ENCODE measurements at places on chromosomes 2 and 18.

- DNase-seq = no peak
These were observed 147.6 kb upstream of the COPS8 start for GRCh38 chr2:236938126-236938525.

DNA sequence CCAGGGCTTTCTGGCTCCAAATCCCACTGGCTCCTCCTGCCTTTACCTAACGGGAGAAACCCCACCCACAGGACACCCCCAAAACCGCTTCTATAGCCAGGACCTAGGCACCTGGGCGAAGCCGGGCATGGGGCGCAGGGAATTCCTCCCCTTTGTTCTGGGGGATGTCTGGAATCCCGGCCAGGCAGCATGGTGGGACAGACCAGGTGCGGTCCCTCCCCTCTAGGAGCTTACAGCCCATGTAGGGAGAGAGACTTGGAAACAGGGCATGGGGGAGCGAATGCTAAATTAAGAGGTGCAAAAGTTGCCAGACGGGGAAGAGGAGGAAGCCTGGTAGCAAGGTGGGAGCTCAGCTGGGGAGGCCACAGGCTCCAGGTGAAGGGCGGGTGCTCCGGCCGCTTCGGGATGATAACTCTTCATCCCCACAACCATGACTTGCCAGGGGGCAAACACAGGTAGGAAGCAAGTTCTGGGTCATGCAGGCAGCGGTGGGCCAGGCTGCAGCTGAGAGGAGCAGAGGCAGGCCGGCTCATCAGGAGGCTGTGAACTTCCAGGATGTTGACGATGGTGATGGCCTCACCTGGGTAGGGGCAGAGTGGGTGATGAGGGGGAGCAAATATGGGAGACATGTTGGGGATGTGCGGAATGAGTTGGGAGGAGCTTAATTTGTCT, 1.3 kb downstream of the TMEM37 start:
- no peak for DNase-seq

DNA sequence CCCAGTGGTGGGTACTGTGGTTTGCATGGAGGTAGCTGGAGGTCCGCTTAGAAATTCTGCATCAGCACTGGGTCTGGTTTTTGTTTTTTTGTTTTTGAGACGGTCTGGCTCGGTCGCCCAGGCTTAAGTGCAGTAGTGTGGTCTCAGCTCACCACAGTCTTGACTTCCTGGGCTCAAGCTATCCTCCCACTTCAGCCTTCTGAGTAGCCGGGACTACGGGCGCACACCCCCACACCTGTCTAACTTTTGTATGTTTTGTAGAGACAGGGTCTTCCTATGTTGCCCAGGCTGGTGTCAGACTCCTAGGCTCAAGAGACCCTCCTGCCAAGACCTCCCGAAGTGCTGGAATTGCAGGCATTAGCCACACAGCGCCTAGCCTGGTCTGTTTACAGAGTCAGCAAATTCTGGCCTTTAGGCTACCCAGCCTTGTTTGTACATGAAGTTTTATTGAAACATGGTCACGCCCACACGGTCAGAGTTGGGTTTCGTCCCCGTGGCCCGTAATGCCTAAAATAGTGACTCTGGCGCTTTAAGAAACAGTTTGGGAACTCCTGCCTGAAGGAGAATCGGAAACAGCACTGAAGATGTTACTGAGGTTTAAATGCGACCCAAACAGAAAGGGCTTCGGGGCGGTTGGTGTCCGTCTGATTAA, 32.7 kb downstream of the CTDP1 start:
- DNase-seq = no peak

DNA sequence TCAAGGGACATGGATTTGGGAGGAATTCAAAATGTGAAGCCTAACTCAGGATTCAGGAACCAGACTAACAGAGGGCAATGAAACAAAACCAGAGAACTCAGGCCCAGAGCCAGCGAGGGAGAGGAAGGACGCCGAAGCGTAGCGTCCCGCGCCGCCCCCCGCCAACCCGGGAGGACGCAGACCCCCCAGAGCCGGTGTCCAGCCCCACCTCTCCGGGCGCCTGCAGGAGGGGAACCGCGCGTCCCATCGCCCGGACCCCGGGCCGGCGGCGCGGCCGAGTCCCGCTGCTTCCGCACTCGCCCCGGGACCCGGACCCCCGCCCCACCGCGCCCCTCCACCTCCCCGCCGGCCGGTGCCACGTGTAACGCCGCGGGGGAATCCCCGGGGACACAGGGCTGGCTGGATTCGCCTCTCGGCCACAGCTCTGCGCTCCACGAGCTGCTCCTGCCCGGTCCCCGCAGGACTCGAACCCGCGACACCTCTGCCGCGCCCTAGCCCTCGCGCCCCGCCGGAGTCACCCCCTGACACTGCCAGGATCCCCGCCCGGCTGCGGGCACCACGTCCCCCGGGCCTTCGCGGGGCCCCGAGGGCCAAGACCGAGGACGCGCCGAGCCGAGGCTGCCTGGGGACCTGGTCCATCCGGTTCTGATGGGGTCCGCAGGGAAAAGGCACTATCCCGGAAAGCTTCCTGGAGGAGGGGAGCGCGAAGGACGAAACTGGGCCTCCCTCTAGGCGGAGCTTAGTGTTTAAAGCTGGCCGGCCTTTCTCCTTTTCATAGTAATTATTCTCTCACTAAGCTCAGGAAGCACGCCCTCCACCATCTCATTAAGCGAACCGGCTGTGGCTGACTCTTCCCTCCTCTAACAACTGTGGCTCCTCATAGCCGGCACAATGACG, 40.4 kb upstream of the FAM124B start:
- DNase-seq = no peak

GRCh38 chr2:214810671-214811070, 1.2 kb upstream of the BARD1 start:
- no peak for DNase-seq

DNA sequence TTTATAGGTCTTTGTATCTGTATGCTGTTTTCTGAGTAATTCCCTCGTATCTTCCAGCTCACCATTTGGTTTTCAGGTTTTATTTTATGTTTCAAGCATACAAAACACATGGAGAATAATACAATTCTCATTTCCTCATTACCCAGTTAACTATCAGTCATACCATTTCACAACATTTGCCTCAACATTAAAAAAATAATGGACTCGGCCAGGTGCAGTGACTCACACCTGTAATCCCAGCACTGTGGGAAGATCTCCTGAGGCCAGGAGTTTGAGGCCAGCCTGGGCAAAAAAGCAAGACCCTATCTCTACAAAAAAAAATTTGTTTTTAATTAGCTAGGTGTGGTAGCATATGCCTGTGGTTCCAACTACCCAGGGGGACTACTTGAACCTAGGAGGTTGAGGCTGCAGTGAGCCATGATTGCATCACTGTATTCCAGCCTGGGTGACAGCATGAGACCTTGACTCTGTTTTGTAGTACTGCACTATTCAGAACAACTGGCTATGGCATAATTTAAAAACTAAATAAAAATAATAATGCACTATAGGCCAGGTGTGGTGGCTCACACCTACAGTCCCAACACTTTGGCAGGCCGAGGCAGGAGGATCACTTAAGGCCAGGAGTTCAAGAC, 20.3 kb downstream of the NPC1 start:
- no peak for DNase-seq

DNA sequence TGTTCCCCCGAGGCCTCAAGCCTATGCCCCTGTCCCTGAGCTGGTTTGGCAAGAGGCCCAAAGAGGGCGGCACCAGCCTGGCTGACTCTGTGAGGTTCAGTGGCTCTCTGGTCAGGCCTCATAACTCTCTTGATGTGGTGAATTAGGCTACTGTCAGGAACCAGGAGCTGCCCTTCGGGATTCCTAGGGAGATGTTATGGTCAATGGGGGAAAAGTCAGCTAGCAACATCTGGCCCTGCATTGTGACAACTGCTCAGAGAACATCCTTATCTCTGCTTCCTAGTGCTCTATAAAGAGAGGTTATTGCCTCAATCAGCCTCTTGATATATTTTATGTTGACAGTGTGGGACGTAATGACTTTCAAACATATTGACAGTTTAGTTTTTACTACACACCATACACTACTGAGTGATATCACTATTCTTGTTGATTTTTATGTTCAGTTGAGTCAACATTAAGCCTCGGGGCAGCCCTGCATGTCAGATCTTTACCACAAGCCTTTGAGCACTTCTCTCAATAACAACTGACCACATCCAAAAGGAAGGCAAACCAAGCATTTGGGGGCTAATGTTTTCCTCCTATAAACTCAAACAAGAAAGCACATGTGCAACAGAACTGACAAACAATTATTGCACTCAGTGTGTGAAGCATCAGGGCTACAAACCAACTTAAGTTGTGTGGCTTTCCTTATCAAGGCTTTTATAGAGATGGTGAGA, 448.3 kb upstream of the SLC14A2 start:
- DNase-seq = no peak

DNA sequence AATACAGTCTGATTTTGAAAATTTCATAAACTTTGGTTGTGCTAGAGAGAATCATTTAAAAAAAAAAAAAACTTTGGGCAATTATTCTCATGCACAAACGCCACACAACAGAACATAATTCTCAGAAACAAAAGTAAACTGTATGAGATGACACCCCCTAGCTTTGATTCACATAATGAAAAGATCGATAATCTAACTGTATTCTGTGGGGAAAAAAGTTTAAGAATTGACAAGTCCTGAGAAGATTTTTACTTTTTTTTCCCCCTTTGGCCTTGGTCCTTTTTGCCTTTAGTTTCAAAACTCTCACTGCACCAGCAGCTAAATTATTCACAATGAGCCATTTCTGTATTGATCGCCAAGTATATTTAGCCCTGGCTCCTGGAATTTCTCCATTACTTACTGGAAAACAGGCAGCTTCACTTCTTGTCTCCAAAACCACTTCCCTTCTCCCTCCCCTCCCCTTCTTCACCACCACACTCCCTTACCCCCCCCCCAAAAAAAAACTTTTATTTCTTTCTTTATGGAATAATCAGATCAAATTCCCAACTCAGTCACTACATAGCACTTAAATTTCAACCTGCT, 2.0 kb downstream of the IKZF2 start:
- DNase-seq = no peak

DNA sequence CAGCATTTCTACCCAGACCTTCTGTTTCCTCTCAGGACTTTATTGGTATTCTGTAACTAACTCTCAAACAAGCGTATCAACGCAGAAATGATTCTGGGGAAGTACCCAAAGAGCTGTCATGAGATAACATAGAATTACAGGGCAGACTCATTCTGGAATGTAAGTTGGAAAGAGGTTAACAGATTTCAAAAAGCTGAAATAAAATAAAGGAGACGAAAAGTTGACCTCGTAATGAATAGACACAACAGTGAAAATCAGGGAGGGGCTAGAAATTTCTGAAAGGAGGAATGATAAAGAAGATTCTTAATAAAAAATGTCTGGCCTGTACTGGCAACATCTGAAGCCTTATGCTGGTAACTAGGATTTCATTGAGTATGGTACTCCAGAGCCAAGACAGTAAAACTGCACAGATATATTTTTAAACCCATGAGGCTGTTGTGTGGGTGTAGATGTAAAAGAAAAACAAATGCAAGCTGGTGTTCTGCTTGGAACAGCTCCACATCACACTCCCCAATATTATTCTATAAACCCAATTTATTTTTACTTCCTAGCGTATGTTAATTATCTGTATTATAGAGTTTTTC, 23.9 kb downstream of the RBMS1 start:
- no peak for DNase-seq

GRCh38 chr2:147366279-147366678, 478.6 kb upstream of the ACVR2A start:
- no peak for DNase-seq

- DNase-seq = no peak
These were observed 63.9 kb downstream of the ICOS start for GRCh38 chr2:204000446-204000845.

- no peak for DNase-seq
These were observed 45.2 kb upstream of the TTR start for GRCh38 chr18:31546476-31546875.

DNA sequence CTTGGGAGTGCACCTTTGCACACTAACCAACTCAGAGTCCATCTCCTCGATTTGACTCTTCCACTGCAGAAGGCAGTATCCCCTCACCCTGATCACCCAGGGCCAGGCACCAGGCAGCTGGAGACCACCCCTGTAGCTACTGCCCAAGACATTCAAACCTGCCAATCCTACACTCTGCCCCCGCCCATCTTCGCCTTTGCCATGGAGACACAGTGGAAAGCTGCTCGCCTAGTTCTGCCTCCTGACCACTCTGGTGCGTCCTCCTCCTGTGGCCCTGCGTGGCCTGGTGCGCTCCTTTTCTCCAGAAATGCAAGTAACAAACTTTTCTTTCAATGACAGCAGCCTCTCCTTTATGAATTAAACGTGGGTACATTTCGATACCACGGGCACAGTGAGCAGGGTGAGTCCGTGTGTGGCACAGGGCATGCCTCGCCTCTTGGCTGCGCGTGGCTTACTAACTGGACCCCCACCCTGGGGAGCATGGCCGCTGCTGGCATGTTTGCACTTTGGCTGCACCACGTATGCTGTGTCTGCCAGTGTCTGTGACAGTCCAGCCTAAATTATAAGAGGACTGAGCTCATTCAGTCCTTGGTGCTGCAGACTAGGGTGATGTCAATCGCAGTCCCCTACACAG, 47.6 kb downstream of the LONRF2 start:
- no peak for DNase-seq

- DNase-seq = no peak
These were observed 1191.6 kb upstream of the CRIM1 start for GRCh38 chr2:35163948-35164347.

- DNase-seq = no peak
These were observed 4.2 kb upstream of the PSD4 start for GRCh38 chr2:113169586-113169985.

DNA sequence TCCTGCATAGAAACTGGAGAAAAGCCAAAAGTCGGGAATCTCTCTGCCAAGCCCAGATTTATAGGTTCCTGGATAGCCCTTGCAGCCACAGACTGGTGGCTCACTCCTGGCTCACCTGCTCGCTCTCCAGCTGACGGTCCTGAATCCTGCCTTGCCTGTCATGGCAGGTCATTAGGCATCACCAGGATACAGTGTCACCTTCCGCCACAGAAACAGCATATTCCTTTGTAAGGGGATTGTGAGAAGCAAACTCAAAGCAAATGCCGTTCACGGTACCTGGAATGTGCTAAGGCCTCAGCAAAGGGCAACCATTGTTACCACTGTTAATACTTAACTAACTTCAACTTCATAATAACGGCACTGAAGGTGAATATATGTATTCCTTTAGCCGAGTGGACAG, 57.1 kb upstream of the GPR45 start:
- DNase-seq = no peak

GRCh38 chr2:19675003-19675629, 226.7 kb downstream of the TTC32 start:
- no peak for DNase-seq

DNA sequence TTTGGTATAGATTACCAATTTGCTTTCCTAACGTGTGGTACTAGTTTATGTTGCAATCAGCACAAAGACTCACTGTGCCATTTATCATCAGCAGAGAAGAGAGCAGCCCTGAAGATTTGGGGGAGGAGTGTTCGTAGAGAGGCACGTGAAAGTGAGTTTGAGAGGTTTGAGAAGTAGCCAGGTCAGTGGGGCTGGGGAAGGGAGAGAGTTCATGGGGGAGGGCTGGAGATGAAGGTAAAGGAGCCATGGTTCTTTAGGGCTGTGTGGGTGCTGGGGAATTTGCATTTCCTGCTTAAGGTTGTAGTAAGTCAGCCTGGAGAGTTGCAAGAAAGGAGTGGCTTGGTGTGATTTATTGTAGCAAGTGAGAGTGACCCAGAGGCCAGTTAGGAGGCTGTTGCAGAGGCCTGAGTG, 172.1 kb downstream of the NEDD4L start:
- no peak for DNase-seq

GRCh38 chr2:181304011-181304844, 153.0 kb upstream of the ITGA4 start:
- no peak for DNase-seq
